ENCODE measurements at places on chromosomes 13 and 19.

DNA sequence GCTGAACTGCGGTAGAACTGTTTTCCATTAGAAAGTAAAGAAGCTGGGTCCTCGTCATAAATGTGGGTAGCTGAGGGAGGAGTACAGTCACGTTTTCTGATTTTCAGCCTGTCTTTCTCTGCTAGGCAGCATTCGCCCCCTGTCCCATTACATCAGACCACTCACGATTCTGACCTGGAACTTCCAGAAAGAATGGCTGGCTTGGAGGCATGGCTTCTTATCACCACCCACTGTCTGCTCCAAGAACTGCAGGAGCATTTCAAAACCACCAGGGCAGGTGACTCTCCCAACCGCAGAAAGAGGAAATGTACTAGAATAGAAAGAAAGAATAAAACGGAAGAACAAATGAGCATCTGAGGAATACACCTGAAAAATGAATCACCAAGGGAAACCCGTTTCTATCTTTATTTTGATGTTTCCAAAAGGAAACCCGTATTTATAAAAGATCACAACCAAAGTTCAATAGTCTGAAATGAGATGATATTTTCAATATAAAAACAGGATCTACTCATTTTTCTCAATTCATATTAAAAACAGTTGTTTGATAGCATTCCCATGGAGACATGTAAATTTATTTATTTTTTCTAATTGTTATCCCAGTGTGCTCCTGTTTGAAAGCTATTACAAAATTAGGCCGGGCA, 22.1 kb upstream of the POMP start:
- no peak for DNase-seq

- DNase-seq: no peak
Measured at GRCh38 chr13:91351980-91352379, 4.5 kb downstream of the MIR17HG start.

- no peak for DNase-seq
Measured at GRCh38 chr13:69324090-69324886, 783.3 kb upstream of the ATXN8OS start.

DNA sequence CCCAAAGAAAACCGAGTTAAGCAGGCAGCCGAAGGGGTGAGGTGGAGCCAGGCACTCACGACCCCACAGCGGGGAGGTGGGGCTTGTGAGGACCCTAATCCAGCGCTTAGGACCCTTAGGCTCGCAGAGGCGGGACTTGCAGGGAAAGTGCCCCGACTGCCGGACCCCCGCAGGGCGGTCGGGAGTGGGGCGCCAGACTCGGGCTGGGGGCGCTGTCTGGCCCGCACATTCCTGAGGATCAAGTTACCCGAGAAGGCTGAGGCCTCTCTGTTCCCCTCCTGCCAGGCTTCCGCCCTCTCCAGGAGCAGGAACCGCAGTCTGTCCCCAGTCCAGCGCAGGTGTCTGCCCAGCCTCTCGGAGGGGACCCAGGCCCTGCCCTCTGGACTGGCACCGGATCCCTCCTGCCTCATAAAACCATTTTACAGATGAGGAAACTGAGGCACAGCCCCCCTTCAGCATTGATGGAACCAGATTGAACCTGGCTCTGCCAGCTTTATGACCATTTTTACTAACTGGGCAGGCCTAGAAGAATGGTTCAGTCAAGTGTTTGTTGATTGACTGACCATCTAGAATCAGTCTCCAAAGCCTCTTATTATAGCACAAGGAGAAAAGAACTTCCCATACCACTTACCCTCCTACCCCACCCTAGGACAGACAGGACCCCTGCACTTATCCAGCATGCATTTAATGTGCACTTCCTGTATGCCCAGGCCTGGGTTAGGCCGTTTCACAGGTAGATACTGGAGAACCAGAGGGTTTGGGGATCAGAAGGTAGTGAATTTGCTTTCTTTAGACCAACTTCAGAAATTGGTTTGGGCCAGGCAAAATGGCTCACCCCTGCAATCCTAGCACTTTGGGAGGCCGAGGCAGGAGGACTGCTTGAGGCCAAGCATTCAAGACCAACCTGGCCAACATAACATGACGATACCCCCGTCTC, 6.7 kb upstream of the JUND start:
- no peak for DNase-seq

GRCh38 chr13:23254506-23254905, 73.7 kb downstream of the SGCG start:
- no peak for DNase-seq

GRCh38 chr19:44141191-44142058, at the start of gene ZNF234:
TSS of gene ZNF234 (plus strand) at chr19:44141554. CDS start at chr19:44144633, 3,079 bp downstream.
- peak; percentile 81 for DNase-seq

GRCh38 chr19:27748551-27749152, 1464.3 kb downstream of the UQCRFS1 start:
- DNase-seq: no peak

DNA sequence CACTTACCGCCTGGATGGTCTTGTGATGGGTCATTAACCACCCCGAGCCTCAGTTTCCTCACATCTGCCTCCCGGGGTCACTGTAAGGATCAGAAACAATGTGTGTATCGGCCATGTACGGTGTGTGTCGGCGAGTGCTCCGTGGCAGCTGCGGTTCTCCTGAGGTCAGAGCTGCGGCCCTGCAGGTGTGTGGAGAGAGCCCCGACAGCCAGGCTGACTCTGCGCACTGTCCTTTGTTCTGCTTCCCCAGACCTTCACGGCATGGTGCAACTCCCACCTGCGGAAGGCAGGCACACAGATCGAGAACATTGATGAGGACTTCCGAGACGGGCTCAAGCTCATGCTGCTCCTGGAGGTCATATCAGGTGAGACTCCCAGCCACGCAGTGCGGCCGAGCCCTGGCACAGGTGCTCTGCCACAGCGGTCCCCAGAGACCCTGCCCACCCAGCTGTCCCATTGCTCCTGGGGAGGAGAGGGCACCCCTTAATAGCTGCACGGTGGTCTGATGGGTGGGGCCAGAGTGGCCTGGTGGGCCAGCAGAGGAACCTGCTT, 43.8 kb downstream of the CAPN12 start:
- no peak for DNase-seq

- DNase-seq: no peak
Measured at GRCh38 chr19:37953171-37953917, 46.3 kb downstream of the SIPA1L3 start.

DNA sequence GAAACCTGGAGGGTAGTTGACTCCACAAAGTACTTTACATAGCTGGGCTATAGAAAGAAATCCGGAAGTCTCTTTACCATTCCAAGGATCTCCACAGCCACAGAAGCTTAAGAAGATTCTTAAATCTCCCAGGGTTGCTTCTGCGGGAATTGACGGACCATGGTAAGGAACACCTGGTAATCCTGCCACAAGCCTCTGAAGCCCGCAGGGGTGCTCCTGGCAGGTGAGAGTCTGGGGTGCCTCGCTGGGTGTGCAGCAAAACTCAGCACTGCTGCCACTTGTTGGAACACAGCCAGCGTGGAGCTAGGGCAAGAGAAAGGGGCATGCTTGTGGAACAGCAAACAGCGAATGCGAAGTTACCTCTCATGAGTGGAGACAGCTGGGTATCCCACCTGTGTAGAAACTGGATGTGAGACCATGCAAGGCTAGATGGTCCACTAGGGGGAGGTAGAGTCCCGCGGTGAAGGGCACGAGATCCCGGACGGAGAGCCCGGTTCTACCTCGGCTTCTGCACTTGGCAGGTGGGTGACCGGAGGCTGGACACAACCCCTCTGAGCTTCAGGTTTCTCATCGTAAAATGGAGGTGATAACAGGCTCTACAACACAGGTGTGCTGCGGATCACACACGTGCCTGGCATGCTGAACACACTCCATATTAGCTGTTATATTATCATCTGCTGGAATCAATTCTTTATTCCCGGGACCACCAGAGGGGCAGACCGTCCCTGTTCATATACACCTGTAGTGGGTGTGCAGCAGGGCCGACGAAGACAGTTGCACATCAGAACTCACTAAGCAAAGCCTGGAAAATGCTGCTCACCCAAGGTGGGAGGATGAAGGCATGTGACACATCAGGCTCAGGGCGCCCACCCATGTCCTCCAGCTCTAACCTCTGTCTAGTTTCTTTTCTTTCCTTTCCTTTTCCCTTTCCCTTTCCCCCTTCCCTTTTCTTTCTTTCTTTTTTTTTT, 24.1 kb upstream of the UBAC2 start:
- DNase-seq: peak; percentile 38

GRCh38 chr13:75506018-75506417, 24.0 kb upstream of the TBC1D4 start:
- DNase-seq: no peak

GRCh38 chr19:50644315-50644915, 4.7 kb upstream of the SYT3 start:
- DNase-seq: no peak

- no peak for DNase-seq
Measured at GRCh38 chr13:48194379-48194754, 38.6 kb upstream of the ITM2B start.

DNA sequence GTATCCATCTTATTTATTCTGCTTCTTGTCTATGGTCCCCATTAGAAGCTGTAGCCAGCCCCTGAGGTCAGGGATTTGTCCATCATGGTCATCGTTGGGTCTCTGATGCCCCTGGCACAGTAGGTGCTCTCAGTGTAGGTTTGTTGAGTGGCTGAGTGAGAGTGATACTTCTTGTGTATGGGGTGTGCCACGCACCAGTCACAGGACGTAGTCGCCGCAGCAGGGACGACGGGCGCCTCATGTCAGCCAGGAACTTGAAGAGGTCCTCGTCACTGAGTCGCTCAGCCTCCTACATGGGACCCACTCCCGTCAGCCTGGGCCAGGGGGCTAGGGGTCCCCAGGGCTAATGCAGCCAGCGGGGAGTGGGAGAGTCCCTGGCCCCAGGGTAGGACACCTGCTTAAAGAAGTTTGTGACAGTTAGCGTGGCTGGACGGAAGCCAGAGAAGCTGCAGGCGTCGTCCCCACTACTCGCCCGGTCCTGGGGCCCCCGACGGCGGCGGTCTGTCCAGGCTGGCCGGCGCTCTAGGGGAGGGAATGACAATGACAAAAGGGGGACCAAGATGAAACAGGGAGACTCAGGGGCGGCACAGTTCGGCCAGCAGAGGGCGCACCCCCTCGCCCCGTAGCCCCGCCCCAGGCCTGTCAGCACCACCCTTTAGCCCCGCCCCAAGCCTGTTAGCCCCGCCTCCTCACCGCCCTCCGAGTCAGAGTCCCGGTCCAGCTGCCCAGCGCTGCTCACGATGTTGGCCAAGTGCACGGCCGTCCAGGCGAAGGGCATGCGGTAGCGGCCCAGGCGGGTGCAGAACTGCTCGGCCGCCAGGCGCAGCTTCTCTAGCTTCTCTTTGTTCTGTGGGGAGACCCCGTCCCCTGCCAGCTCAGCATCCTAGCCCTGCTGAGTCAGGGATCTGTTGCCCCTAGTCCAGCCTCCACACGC, 3.7 kb downstream of the ANGPTL8 start:
- DNase-seq: peak; percentile 85

- no peak for DNase-seq
Measured at GRCh38 chr19:805600-806550, 8.6 kb downstream of the PTBP1 start.

GRCh38 chr19:18013210-18014111, 5.5 kb downstream of the ARRDC2 start:
- DNase-seq: no peak

GRCh38 chr13:40063278-40063698, 407.8 kb downstream of the COG6 start:
- DNase-seq: no peak

- no peak for DNase-seq
Measured at GRCh38 chr19:1423436-1424191, 14.6 kb upstream of the RPS15 start.

DNA sequence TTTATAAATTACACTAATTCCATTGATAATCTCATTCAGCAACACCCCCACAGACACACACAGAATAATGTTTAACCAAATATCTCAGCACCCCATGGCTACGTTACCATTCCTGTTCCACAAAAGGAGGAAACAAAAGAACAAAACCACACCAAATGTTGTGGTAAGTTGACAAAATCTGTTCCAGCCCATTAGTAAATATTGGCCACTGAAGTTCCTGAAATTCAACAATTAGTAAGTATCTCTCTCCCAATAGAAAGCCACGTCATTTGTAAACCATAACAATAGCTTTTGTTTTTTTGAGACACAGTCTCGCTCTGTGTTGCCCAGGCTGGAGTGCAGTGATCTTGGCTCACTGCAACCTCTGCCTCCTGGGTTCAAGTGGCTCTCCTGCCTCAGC, 2.3 kb upstream of the FCAR start:
- no peak for DNase-seq

DNA sequence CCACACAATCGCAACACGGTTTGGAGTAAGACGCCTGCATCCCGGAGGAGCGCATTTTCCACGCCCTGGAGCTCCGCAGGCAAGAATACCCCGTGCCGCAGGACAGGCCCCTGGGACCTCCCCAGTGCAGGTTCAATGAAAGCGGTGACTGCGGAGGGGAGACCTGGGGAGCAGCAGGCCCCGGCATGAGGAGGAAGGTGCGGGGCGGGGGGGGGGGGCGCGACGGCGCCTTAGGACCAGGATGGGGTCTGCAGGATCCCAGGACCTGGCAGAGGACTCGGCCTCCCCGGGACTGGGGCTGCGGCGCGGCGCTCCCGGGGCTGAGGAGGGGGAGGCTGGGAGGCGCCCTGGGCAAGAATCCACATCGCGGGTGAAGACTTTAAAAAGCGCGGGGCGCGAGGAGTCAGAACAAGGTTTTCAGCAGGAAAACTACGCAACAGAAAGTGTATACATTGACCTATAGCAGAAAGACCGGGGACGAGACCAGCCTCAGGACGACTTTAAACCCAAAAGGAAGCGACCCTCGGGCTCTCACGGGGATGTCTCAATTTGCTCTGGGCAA, 432 bp downstream of the ZNF611 start:
- DNase-seq: no peak

Measured in amygdala (tissue), 56 donors.